ENCODE measurements at places on chromosomes 7 and 10.

GRCh38 chr10:943334-944033, 12.0 kb upstream of the LARP4B start:
- no peak for DNase-seq

DNA sequence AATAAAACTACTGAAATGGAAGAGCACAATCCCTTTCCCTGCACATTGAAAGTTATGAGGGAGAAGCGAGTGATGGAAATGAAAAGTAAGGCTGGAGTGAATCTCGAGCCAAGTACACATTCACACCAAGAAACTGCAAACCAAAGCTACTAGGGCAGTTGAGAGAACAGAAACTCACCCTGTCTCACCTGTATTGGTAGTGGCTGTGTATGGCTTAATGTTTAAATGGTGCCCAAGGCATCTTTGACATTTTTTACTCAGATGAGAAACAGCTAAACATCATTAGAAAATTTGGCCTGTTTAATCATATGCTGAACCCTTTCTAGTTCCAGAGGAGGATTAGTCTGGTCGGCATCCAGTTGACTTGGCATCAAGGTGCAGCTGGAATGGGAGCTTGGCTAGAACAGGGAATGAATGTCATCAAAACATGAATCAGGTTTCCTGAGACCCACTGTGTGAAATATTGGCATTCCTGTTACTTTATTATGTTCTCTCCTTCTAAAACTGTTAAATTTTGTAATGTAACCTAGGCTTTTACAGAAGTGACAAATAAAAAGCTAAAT, 840.8 kb downstream of the GRM8 start:
- DNase-seq: no peak

DNA sequence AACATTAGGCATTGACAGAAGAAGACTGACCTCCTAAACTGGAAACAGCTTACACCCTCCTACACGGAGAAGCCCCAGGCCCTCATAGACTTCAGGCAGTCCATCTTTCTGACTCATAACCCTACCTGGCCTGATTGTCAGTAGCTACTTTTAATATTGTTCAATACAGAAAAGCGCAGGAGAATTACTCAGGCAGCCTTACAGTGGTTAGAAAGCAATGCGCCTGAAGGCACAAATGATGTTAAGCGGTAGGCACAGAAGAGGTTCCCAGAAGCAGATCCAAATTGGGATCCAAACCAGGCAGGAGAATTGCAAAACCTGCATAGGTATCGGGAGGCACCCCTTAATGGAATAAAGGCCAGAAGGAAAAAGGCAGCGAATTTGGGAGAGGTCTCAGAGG, 5.4 kb upstream of the CYREN start:
- DNase-seq: no peak

DNA sequence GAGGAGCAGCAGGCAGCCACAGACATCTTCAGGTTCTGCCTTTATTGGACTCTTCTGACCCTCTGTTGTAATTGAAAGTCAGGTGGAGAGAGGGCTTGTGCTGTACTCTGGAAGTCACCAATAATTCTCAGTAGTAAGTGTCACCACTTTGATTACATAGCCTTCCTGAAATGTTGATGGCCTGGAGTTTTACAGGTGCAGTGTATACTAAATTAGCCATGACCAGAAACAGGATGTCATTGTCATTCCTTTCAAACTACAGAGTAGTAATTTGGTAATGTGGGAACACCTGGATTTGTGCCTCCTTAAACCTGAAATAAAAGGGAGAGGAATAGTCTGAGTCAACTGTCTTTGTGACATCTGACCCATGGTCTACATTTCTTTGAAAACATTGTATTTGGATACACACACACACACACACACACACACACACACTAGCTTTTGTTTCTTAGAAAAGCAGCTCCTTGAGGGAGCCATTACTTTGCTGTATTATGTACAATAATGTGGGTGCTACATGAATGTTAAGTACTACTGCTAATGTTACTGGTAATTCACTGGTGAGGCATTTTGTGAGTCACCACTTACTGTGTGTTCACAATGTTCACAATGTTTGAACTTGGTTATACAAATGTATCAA, 19.6 kb downstream of the ARL4A start:
- no peak for DNase-seq

DNA sequence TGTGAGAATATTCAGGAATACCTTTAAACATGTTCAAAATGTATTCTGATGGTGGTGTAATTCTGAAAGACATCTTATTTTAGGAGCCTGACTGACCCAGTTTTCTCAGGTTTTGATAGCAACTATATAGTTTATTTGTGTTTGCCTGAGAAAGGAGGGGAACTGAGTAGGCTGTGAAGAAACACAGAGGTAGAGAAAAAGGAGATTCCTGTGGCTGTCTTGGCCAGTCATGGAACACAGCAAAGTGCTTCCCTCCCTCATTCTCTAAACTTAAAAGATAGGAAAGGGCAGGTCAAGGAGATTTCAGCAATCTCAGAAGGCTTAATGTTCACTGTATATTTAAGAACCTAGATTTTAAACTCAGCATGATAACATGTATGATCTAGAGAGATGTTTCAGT, 43.5 kb downstream of the ZMYND11 start:
- DNase-seq: no peak

DNA sequence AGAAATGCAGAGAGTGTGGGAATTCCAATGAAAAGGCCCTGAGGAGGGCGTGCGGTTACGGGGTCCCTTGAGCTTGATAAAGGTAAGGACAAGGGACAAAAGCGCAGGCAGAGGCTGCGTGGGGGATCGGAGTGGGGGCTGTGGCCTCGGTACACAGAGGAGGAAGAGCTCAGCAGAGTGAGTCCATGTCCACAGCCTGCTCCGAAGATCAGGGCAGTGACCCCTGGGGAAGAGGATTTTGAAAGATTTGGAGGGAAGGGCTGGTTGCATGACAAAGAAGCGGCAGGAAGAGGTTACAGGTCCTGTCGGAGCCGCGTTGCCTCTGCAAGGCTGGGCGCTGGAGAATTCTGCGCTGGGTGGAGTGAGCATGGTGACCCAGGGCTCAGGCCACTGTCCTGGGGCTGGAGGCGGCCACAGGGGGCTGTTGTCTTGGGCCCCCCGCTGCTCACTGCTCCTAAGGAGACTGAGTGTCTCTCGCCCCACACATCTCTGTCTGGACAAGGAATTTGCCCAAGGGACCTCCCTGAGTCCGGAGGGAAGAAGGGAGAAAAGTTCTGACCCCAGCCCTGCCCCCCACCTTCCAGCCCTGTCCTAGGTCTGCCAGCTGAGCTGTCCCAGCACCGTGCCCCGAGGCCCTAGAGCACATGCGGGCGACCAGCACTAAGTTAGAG, 69.8 kb upstream of the INSIG1 start:
- DNase-seq: no peak

DNA sequence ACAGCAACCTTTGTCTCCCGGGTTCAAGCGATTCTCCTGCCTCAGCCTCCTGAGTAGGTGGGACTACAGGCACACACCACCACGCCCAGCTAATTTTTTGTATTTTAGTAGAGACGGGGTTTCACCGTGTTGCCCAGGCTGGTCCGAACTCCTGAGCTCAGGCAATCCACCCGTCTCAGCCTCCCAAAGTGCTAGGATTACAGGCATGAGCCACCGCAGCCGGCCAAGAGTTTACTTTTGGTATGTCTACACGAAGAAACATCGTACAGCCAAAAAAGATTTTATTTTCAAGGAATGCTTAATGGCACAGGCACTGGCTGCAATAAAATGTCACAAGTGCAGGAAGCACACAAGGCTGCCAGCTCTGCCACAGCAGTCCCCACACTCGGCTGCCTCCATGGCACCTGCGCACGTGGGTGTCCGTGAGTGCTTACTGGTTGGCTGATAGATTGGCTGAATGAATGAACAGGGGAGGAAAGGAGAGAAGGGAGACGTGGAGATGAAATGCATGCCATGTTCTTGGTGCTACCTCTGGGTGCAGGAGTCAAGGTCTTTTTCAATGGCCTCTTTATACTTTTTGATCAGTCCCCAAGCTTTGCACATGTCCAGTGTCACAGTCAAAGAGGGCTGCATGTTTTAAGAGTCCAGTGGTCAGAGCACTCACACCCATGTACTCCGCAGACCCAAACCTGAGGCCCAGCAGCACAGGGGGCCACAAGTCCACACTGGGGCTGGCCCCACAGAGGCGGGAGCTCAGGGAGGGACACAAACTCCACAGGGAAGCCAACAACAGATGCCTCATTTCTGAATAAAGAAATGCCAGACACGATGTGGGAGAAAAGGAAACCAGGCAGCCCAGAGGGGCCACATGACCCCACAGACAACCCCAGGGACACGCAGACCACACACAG, 198.2 kb downstream of the MAD1L1 start:
- DNase-seq: no peak

DNA sequence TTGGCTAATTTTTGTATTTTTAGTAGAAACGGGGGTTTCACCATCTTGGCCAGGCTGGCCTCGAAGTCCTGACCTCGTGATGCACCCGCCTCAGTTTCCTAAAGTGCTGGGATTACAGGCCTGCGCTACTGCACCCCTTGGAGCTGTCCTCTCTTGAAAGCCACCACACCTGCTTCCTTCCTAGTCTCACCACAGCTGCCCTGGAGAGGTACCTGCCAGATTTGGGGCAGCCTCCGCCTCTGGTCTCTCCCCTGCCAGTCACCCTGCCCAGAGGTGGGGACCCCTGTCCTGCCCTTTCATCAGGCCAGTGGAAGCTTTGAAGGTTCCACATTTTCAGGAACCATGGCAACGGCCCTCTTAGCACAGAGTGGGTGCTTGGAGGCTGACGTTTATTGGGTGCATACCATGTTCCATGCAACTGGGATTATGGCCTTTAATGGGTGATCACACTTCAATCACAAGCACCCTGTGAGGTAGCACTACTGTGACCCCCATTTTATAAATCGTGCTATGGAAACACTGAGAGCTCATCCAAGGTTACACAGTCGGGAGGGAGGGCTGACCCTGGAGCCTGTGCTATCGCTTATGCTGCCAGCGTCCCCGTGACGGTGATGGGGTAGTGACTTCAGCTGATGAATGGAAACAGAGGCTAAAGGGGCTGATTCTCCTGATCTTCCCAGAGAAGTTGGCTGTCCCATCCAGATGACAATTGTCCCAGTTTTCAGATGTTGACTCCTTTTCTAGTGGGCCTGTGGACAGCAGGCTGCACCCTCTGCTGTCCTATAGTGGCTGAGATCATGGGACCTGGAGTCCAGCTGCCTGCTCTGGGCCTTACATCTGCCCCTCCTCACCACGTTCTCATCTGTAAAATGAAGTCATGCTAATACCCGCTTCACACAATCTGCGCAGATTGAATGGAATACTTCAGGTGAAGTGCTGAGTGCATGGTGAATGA, 11.5 kb upstream of the FGFR2 start:
- DNase-seq: no peak

GRCh38 chr10:93081318-93081717, 7.6 kb downstream of the CYP26A1 start:
- DNase-seq: no peak

DNA sequence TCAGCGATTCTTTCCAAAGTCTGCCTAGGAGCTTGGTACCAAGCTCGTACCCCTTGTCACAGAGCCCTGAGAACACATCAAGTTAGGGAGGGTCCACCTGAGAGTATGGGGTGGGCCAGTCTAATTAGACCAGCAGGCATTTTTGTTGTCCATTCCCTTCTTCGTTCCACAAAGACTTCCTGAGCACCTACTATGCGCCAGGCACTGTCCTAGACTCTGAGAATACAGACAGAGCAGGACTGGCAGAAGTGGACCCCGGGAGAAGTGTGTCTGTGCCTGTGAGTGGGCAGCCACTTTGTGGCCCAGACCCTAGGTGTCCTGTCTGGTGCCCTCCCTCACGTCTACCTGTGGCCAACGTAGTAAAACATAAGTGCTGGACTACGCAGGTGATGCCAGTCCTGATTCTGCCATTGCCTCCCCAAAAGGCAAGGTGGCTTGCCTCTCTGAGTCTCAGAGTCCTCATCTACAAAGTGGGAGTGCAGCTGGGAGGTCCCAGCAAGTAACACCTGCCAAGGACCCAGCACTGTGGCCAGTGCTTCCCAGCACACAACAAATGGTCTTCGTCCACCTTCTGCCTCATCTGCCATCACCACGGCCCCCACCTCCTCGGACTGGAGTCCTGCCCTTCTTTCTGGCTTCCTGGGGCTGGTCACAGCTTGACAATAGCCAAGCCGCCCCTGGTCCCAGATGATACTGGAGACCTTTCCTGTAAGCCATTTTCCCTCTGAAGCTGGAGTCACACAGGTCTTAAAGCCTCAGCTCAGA, 54.3 kb upstream of the DUSP5 start:
- no peak for DNase-seq

GRCh38 chr7:107594961-107595737, 15.1 kb downstream of the BCAP29 start:
- no peak for DNase-seq

GRCh38 chr10:63057509-63057908, 75.6 kb upstream of the NRBF2 start:
- DNase-seq: no peak

- DNase-seq: no peak
Observed at GRCh38 chr7:47762746-47763062, 180.8 kb upstream of the TNS3 start.

GRCh38 chr10:118692872-118693271, 61.9 kb downstream of the CACUL1 start:
- DNase-seq: no peak

- DNase-seq: peak; percentile 81
Observed at GRCh38 chr7:36717586-36717985, 6.7 kb downstream of the AOAH start.

DNA sequence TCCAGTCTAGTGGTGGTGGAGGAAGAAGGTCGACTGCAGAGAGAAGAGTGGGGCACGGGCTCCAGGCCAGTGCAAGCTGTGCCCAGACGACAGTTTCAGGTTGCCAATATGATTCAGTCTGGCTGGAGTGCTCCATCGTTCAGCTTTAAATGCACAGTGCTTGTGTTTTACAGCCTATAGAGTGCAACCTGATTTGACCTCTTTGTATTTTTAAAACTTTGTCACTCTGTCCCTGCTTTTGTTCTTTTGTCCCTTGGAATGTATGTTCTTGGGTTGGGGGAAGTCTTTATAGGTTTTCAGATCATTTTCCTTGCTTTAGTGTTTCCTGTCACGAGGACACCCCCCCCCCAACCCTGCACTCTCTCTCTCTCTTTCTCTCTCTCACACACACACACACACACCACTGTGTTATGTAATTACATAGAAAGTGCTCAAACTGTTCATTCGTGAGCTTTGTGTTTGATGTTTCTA, 198.0 kb downstream of the CAMK1D start:
- DNase-seq: no peak

DNA sequence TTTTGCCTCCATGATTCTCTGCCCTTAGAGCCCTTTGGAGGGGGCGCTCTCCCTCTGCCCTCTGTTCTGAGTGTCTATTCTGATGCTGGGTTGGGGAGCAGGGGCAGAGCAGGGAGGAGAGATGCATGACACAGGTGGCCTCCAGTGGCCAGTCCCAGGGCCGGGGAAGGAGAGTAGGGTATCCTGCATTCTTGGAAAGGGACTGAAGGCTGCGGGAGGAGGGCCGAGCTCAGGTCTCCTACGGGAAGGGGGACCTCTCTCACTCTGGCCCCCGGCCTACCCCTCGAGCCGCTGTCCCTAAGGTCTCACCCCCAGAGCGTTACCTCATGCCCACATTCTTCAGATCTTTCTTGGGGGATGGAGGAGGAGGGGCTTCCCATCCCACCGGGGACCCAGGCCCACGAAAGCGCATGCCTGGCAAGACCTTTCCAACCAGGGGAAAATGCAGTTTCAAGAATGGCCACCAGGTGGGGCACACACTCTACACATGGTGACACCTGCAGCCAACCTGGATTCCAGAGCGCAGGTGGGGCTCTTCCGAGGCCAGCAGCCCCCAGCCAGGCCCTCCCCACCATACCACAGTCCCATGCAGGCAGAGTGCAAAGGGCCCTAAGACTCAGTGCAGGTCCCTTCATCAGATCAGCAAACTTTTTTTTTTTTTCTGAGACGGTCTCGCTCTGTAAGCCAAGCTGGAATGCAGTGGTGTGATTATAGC, 86.4 kb downstream of the MYL10 start:
- DNase-seq: peak; percentile 83

- DNase-seq: no peak
Observed at GRCh38 chr10:26970667-26971066, 109.9 kb upstream of the ABI1 start.
